ENCODE measurements at places on chromosomes 2 and 18. TPM values are rescaled to one million over a fixed set of nuclear protein-coding genes. Genes with fewer than 3 reads are reported as not detected.

DNA sequence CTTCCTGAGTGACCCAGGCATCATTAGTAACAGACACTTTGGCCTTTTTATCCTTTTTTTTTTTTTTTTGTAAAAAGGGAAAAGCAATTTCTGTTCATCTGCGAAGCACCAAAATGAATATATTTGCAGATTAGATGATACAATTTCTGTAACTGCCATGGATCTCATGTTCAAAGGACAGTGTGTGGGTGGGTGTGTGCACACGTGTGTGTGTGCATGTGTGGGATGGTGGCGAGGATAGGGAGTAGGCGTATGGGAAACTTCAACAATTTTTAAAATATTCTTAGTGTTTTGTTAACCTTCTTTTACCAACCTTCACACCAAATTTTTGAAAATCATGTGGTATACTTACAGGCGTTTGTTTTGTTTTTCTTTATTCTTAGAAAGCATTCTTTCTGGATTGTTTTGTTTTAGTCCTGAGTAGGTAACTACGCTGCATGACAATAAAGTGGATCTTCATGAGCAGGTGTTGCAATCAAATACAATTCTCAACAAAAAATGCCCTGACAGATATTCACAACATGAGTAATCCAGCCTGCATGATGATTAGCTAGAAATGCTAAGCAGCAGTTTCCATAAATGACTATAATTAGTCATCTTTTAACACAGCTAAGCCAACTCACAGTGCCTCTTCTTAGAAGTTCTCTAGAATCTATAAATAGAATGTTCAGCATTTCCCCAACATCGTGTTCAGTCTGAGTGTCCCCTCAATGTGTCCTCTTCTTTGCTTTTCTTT is 53.5 kb upstream of the RMDN2 start:
- DNase-seq: no peak

- no peak for DNase-seq
Observed at GRCh38 chr18:24011123-24011917, 3.2 kb upstream of the TTC39C start.

DNA sequence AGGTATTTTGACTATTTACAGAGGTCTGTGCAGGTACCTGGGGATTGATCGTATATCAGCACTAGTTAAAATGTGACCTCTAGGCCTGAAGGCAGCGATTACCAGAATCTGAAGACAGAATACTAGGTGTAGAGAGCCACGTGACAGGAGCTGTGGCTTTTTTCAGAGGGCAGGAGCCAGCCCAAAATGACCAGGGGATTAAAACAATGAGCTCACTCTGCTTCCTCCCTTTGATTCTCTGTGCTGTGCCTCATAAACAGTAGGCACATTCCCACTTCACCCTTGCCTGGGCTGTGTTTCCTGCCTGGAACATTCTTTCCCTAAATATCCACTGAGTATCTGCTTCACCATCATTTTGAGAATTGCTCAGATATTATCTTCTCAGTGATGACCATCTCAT is 15.2 kb downstream of the ITGAV start:
- DNase-seq: no peak

The LRP2 gene
- total RNA-seq: 0.30 TPM

DNA sequence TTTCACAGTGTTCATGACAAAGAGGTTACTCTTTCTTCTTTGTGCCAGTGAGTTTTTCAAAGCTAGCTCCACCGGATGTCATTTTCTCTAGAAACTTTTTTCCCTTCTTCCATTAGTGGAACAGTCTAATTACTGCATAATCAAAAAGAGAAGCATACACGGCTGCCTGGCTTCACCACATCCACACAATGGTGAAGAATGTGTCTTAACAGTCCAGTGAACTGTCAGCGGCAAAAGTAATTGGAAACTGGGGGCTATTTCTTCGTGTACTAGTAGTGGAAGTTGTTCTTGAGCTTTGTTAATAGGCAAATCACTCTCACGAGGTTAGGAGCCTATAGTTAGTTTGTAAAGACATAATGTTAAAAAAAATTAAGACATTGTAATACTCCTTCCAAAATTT is 32.9 kb upstream of the PIK3C3 start:
- no peak for DNase-seq

The CAVIN2 gene
- total RNA-seq: 145 TPM

The CCDC74B gene
- total RNA-seq: 0.81 TPM

DNA sequence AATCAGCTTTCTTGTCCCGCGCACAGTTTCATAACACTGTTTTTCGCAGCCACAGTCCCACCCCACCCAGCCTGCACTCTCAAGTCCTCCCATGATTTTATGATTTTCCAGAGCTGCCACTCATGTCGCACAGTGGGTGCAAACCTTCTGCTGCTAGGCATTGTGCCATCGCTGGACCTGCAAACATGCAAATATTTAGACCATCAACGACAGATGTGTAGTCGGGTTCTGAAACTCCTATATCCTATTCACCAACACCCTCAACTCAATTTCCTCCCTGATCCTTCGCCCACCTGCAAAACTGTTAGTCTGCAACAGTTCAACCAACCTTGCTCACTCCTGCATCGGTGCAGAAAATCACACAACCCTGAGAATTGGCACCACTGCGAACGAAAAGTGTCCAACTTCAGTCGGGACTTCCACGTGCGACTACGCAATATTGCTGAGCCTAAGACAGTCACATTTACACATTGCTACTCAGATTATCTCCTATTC is 871 bp upstream of the ALS2 start:
- DNase-seq: no peak

GRCh38 chr18:711310-711656 is 1.1 kb downstream of the ENOSF1 start:
- no peak for DNase-seq

- no peak for DNase-seq
Observed at GRCh38 chr18:49531678-49532153, 30.1 kb upstream of the LIPG start.

- DNase-seq: no peak
Observed at GRCh38 chr2:160209516-160209856, 9.4 kb upstream of the ITGB6 start.

DNA sequence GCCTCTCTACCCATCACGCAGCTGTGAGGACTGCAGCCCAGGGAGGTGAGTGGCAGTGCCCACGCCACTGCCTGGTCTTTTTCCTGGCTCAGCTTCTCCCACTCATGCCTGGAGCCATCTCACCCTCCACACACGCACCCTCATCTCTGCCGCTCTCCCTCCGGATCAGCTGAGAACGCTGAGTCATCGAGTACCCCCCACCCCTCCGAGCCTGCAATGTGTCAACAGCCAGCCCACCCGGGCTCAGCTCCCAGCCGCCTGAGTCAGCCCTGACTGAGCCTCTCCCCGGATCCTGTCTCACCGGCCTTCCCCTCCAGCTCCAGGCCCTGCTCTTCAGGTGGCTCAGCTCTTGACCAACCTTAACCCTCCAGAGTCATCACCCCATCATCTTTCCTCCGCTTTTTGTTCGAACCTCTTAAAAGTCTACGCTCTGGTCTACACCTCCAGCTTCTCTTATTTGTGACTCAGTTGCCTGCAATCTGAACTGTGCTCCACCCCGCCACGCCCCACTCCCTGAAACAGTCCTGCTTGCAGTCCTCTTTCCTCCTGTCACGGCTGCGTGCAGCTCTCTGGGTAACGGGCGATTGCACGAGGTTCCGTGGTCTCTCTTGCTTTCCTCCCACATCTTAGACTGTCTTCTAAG is 94.4 kb upstream of the ASAP2 start:
- no peak for DNase-seq

The C2orf81 gene
- total RNA-seq: 1.1 TPM

- peak; percentile 82 for DNase-seq
Observed at GRCh38 chr2:158760887-158761286, 34.2 kb upstream of the DAPL1 start.

- no peak for DNase-seq
Observed at GRCh38 chr2:69237070-69237670, 149.9 kb downstream of the GFPT1 start.

The CKAP2L gene
- 0.30 TPM for total RNA-seq

- DNase-seq: no peak
Observed at GRCh38 chr18:69031571-69031970, 233.7 kb downstream of the CCDC102B start.

DNA sequence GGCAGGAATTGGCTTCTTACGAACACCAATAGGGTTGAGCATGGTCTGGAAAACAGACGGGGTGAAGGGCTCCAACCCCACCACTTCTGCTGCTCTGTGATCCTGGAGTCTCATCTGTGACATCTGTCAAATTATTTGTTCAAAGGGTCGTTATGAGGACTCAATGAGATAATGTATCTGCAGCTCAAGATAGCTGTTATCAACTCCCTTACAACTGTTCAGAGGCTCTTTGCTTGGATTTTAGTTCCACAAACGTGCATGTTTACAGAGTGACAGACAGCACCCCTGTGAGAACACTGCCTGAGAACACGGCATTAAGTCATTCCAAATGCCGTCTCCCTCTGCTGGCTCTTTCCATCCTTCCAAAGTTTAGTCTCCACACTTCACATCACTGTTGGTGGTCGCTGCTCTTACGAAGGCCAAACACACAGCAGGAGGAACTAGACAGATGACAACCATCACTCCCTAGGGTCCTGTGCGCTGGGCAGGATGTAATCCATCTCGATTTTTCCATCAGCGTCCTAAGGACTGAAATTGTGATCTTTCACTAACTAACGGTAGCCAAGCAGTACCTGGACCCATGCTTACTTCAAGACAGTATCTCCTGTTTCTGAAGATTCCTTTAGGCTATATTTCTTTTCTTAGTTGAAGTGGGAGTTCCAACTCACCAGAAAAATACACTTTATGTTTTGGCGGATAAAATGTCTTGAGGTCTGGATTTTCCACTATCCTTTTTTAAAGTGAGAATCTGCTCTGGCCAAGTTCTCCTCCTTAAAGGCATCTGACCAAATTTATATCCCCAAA is 220.3 kb downstream of the ANAPC1 start:
- no peak for DNase-seq

The HOXD3 gene
- 1.0 TPM for total RNA-seq

The EML6 gene
- 0.83 TPM for total RNA-seq

The RAB12 gene
- 86.8 TPM for total RNA-seq

DNA sequence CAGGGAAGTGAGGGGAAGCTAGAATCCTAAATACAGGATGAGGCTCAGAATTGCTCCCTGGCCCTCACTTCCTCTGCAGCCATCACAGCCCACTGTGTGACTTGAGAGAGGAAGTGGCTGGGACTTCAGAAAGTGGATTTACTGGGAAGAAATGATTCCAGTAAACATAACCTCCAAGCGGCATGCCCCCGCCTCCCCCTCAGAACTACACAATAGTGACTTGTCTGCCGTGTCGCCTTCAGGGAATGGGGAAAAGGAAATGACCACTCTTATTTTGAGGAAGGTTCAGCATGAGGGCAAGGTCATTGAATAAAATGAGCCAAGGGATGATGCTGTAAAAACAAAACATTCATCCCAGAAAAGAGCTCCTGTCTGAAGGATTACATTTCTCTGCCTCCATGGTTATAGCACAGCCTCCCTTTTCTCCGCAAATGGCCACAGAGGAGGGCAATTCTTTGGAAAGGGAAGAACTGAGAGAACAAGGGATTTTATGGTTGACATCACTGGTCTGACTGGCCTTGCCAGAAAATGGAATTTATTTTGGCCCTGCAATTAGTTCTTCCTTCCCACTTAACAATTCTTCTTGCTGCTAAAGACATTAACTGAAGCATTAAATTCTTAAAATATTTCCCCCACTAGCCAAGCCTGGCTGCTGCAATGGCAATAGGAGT is 78.9 kb upstream of the DAPL1 start:
- DNase-seq: peak; percentile 87

The MAPRE3 gene
- total RNA-seq: 43.1 TPM

- no peak for DNase-seq
Observed at GRCh38 chr2:134758633-134759032, 39.8 kb upstream of the TMEM163 start.

The MYCN gene
- total RNA-seq: 0.43 TPM

The TMEFF2 gene
- not detected for total RNA-seq

DNA sequence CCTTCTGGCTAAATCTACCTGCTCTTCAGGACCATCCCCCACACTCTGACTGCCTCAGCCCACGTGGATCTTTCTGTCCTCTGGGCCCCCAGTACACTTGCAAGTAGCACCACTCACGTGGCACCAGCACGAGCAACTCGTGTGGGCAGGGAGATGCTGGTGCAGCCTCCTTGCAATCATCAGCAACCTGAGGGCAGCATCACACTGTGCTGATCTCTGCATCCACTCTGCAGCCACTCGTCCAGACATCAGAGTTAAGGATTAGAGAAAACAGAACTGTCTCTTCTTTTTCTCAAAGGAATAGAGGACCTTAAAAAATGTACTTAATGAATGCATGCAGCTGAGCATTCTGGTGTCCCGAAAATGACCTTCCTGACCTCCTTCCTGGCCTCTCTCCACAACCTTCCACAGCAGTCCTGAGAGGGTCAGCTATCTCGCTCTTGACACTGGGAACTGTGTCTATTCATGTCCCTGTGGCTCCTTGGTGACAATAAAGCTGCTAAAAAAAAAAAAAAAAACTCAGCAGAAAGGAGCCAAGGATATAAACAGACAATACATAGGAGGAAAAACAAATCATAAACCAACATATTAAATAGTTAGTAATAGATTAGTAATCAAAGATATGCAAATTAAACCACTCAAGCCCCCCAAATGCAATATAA is 145.9 kb downstream of the ZBTB7C start:
- no peak for DNase-seq

DNA sequence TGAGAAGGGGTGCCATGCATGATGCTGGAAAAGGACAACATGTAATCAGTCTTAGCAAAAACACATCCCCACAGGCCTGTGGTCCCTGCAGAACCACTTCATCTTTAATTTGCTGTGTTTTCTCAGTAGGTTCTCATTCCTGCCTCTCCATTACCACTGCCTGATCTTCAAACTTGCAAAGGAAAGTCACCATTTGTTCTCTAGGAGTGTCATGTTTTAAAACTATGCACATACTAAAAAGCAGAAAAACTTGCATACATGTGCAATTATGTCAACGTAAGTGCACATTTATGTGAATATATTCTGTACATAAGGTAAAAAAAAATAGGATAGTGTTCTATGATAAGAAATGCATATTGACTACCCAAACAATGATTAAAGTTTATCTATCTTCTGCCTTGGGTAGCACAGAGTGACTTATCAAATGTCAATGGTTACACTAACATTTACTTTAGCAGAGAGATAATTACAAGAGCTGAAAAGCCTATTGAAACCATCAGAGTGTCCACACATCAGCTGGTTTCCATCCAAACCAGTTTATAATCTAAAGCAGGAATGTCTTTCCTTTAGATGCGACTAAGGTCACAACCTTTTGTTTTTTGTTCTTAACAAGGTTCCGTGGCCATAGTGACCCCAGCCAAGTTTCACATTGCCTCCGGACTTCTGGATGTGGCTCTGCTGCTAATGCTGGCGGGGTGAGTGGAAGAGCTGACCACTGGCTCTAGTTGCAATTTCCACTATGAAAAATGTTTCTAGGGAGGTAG is 58.7 kb upstream of the RMDN2 start:
- no peak for DNase-seq

DNA sequence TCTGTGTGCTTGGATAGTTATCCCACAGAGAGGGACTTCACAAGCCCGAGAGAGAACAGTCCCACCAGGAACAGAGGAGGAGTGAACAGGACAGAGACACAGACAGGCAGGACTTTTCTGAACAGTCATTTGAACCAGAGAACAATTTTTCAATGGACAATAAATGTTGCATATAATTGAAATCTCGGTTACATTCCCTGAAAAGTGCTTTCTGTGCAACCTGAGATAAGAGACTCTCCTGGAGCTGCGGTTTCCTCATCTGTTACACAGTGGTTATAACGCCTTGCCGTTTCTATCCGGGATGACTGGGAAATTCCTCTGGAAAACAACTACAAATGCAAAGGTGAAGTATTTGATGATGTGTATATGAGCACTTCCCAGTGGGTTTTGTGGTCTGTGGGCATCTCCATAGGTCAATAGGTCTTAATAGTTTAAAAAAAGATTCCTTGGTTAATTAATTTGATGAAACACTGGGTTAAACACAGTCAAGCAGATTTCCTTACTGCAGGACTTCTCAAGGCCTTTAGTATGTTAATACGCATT is 87.2 kb upstream of the HPCAL1 start:
- no peak for DNase-seq

The VRK2 gene
- 20.0 TPM for total RNA-seq

The UGT1A8 gene
- not detected for total RNA-seq

Data from cardiac septum (tissue), 1 donor.